NCI-H1092 (cell line): ENCODE measurements at places on chromosomes 16 and 17.

GRCh38 chr17:81039096-81039495 is 4.1 kb downstream of the BAIAP2 start:
- no peak for DNase-seq

GRCh38 chr17:2181897-2182448 is 121.6 kb downstream of the SMG6 start:
- no peak for DNase-seq

- no peak for DNase-seq
Measured at GRCh38 chr16:85369741-85370528, 243.2 kb upstream of the GSE1 start.

DNA sequence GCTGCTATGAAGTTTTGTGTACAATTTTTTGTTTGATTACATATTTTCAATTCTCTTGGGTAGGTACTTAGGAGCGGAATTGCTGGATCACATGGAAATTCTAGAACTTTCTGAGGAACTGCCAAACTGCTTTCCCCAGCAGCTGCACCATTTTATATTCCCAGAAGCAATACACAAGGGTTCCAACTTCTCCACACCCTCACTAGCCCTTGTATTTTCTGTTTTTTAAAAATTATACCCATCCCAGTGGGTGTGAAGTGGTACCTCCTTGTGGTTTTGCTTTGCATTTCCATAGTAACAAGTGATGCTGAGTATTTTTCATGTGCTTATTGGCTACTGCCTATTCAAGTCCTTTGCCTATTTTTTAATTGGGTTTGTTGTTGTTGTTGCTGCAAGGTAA is 20.9 kb downstream of the NACA2 start:
- no peak for DNase-seq

DNA sequence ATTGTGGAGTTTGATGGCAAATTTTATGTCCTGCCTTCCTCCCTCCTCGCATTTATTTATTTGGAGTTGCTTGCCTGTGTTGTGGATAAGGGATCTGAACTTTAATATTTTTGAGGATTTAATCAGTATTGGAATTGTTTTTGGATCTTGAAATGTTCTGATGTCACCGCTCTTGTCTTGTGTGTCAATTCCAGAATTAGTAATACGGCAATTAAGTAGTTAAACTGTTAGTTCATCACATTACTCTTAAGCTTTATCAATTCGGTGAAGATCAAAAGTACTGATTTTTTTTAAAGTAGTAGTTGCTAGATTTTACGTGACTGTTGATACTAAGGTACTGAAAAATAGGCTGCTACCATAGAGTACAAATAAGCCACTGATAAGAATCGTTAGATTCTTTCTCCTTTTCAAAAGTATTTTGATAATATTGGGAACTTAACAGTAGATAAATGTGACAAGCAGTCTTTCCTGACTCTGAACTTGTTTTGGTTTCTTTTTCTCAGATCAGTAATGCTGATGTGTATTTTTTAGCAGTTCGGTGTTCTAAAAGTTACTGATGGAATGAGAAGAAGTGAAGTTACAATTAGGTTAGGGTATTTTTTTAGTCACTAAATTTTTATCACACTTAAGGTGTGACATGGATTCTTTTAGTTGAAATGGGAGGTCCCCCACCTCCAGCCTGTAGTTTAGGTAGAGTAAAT is 2.0 kb downstream of the RBBP6 start:
- no peak for DNase-seq
